ENCODE measurements at places on chromosomes 3 and 15.

DNA sequence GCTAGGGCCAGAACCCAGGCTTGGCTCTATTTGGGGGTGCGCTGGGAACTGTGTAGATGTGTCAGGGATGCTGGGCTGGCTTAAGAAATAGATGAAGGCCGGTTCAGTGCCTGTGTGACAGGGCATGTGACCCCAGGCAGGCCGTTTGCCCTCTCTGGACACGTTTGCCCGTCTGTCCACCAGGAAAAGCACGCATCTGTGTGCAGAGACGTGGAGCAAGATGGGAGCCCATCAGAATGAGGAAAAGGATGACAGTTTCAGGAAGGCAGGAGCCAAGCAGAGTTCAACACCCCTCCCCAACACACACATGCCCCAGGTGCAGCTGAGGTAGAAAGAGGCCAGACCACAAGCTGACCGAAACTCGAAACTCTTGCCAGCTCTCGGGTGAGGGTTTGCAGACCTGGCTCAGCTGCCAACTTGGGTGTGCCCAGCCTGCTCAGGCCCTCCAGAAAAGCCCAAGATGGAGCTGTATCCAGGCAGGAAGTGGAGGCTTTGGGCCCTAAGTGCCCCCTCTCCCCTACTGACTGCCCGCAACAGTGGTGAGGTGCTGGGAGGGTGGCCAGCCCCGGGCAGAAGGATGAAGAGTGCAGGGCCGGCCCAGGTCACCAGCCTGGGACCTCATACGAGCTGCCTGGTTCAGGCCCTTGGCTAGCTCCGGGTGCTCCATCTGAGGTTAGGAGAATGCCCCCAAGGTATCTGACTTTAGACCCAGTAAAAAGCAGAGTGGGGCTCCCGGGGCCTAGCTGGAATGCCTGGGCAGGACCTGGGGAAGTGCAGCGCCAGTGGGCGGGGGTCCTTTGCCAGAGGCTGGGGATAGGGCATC lies 10.2 kb upstream of the MESP1 start:
- DNase-seq, result no peak

GRCh38 chr3:49844464-49845183 lies 11.7 kb downstream of the TRAIP start:
- no peak for DNase-seq

DNA sequence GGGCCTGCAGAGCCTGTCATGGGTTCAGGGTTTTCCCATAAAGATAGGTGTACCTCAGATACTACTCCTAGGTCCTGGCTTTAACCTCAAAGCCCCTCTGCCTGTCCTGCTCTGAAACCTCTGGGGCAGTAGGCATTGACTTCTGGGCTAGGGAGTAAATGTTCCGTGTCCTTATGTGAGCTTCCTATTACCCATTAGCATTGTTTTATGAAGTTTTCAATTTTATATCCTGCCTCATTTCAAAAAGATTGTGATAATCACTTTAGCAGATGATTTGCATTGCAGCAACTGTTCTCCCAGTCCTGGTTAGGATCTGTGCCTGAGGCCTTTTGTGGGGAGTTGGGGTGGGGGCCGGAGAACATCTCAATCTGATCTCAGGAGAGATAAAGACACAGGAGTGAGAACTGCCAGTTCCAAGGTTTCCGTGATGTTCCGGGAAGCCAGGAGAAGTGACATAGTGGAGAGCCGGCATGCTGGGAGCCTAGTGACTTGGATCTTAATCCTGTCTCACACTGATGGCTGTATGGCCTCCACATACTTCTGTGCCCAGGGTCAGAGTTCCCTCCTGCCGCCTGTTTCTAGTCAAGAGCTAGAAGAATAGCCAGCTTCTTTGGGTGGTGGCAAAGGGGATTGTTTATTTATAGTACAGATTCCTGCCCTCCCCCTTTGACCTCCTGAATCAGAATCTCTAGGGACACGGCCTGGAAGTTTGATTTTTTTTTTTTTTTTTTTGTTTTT lies 10.6 kb downstream of the TPM1 start:
- DNase-seq, result no peak

GRCh38 chr3:146339349-146339748 lies 88.4 kb upstream of the PLSCR4 start:
- DNase-seq, result no peak

- DNase-seq, result no peak
Measured at GRCh38 chr3:180189310-180189648, 152.5 kb upstream of the PEX5L start.

GRCh38 chr3:145557405-145557804 lies 603.6 kb downstream of the PLOD2 start:
- no peak for DNase-seq

- DNase-seq, result no peak
Measured at GRCh38 chr3:96027718-96028117, 786.7 kb upstream of the EPHA6 start.

GRCh38 chr3:180284331-180285110 lies 247.8 kb upstream of the PEX5L start:
- DNase-seq, result no peak

DNA sequence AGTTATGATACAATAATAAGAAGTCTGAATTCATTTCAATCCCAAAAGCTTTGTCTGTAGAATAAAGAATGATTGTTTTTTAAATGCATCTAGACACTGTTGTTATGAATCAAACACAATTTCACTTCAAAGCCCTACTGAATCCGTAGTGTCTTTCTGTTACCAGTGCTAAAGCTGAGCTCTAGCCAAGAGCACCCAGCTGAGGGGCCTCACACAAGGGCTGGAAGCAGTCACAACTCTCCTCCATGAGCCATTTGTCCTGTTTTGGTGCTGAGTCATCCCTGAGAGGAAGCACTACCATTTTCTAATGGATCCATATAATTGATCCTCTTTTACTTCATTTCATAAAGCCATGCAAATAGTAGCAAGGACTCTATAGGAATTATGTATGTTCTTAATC lies 158.2 kb upstream of the ANKRD28 start:
- no peak for DNase-seq

DNA sequence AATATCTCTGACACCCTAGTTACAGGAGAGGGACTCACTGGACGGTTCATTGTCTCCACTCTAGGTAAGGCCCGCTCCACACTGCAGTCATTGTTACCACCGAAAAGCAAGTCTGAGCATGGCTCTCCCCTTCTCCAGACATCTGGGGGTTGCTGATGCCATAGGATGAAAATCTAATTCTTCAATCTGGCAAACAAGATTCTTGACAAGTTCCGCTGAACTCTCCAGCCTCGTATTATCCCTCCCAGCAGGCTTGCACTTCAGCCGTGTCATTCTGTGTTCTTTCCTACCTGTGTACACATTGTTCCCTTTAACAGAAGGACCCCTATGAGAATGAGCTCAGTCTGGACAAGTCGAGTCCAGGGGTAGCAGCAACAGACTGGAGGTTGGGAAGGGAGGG lies 152.3 kb upstream of the NR2E3 start:
- no peak for DNase-seq

- no peak for DNase-seq
Measured at GRCh38 chr3:111812701-111813100, 46.4 kb upstream of the PHLDB2 start.

DNA sequence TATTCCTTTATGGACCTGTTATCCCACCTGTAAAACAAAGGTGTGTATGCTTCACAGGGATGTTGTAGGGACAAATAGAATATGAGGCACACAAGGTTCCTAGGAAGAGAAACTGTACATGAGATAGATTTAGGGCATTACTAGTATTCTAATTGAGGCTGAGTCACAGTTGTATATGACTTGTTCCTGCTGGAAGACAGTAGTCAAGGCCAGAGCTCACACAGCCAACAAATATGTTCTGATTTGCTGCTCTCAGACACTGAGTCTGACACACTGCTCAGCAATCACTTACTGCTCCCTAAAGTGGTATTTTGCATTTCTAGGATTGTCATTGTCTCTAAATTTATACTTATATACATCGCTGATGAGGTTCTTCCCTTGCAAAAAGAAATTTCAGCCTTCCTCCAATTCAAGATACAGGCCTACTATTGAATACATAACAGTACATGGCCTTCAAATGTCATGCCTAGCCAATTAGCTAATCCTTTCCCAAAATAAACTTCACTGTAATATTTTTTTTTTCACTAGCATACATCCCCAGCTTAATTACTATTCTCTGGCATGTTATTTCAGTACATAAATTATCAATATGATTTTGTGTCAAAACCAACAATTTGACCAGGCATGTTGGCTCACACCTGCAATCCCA lies 69.8 kb downstream of the TIGIT start:
- no peak for DNase-seq

- DNase-seq, result no peak
Measured at GRCh38 chr15:43896543-43896942, 69.7 kb downstream of the WDR76 start.

GRCh38 chr3:129812589-129812988 lies 80.9 kb downstream of the TMCC1 start:
- DNase-seq, result no peak

GRCh38 chr3:51986010-51986947 lies 2.9 kb downstream of the ACY1 start:
- no peak for DNase-seq

GRCh38 chr3:49164983-49165720 lies 979 bp downstream of the CCDC71 start:
- no peak for DNase-seq

- no peak for DNase-seq
Measured at GRCh38 chr3:50653937-50654595, 20.7 kb upstream of the DOCK3 start.

DNA sequence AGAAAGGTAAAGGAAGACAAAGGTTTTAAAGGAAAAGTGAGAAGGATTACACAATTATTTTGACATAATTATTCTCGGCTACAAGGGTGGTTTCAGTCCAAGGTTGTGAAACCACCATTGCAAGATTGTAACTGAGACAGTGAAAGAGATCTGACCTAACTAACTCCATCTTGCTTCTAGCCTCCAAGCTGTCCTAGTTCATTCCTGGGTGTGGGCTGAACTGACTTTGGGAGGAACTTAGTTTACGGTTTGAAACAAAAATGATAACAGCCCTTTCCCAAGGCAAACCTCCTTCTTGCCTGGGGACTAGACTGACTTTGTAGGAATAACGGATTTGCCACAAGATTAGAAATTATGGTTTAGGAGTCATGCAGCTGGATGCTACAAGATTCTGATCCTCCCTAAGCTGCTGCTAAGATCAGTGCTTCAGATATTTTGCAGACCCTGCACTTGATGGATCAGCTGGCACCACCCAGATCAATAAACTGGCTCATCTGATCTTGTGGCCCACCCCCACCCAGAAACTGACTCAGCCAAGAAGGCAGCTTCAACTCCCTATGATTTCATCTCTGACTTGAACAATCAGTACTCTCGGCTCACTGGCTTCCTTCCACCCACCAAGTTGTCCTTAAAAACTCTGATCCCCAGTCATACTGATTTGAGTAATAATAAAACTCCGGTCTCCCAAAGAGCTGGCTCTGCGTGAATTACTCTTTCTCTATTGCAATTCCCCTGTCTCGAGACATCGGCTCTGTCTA lies 57.7 kb upstream of the AADACL2 start:
- no peak for DNase-seq

DNA sequence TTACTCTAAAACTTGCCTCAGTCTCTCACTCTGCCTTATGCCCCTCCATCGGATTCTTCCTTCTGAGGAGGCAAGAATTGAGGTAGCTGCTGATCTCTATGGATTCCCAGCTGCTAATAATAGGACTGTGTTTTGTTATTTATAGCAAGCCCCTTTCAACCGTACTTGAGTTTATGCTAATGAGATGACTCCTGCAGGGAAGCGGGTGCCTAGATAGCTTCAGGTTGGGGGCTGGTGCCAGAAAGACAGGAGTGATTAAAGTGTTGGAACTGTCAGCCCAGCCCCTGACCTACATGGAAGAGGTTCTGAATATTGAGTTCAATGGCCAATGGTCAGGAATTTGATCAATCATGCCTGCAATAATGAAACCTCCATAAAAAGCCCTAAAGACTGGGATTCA lies 21.8 kb upstream of the LIMD1 start:
- DNase-seq, result no peak

DNA sequence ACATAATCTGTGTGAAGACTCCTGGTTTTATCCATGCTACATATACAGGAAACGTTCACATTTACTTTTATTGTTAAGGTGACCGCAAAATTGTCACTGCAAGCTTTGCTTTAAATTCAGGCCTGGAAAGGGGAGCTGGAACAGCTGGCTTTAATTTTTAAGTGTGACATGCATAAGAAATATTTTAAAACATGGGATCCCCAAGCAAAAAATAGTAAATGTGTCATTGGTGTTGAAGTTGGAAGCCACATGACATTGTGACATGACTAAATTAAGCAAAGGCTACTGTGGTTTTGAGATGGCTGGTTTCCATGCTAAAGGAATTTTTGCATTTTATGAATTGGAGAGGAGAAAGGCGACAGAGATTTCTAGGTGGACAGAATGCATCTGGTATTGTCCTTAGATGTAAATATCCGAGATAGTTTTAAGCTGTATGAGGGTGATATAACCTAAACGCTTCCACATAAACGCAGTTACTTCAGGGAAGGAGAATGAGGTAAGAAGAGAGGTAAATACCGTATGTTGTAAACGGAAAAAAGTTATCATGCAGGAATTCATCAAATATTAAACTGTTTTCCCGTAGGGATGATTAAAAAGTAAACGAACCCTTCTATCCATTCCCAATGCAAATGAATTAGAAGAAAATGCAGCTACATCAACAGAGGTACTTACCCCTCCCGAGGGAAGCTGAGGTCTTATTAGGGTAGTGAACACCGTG lies 927 bp upstream of the FYTTD1 start:
- DNase-seq, result no peak

DNA sequence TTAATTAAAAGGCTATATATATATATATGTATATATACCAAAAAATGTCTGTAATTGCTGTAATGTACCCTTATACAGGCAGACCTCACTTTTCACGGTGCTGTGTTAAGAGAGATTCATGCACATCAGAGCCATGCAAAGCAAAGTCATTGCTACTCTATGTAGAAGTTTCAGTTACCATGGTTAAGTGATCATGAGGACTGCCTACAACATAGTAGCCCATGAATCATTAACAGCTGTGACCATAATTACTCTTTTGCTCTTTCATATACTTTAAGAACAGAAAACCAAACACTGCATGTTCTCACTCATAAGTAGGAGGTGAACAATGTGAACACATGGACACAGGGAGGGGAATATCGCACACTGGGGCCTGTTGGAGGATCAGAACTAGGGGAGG lies 225.3 kb upstream of the EPHA3 start:
- no peak for DNase-seq

GRCh38 chr3:153722157-153722556 lies 399.0 kb upstream of the ARHGEF26 start:
- no peak for DNase-seq

GRCh38 chr3:85050821-85051220 lies 92.0 kb downstream of the CADM2 start:
- no peak for DNase-seq

- DNase-seq, result no peak
Measured at GRCh38 chr15:34161329-34161963, 48.5 kb downstream of the KATNBL1 start.

GRCh38 chr3:11381563-11381962 lies 109.4 kb downstream of the ATG7 start:
- no peak for DNase-seq

Data from stimulated activated CD8-positive, alpha-beta memory T cell treated with anti-CD3 and anti-CD28 coated beads, Interleukin-7, amount 100 ng/mL, for 1 hour (primary cell).